ENCODE measurements at places on chromosomes 7 and 10.

DNA sequence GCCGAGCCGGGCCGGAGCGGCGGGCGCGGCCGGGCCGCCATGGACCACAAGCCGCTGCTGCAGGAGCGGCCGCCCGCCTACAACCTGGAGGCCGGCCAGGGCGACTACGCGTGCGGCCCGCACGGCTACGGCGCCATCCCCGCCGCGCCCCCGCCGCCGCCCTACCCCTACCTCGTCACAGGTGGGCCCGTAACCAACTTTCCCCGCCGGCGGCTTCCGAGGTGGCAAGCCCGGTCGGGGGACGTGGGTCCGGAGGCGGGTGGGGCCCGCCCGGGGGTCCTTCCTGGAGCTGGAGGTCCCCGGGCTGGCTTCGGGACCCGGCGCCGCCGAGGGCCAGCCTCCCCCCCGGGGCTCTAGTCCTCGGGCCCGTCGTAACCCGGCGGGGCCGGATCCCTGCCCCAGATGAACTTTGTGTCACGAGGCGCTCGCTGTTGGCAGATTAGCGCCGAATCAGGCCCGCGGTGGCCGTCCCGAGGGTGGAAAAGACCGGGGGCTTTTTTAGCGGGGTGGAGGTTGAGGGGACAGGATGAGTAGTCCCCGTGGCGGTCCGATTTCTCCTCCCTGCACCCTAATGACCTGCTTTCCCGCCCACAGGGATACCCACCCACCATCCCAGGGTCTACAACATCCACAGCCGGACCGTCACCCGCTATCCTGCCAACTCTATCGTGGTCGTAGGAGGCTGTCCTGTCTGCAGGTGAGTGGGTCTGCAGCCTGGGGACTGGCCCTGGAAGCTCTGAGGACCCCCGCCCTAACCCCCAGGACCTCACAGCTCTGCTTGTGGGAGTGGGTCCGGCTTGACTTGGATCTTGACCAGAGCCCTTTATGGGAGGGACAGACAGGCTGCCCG lies 496 bp downstream of the BRI3 start:
- peak; percentile 23 for DNase-seq

DNA sequence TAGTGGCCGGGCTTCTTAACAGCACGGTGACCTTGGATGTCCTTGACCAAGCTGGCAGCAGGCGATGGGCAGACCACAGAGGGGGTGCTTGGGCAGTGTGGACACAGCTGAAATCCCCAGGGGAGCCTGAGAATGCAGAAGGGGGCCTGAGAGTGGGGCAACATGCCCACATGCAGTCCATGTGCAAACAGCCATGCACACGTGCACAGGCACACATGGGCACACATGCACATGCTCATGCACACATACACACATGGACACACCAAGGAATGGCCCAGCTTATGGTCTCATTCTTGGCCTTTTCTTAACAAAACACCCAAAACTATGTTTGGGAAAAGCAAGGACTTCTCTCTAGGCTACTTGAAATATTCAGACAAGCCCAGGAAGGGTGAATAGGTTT lies 483.9 kb upstream of the MKI67 start:
- DNase-seq: no peak

DNA sequence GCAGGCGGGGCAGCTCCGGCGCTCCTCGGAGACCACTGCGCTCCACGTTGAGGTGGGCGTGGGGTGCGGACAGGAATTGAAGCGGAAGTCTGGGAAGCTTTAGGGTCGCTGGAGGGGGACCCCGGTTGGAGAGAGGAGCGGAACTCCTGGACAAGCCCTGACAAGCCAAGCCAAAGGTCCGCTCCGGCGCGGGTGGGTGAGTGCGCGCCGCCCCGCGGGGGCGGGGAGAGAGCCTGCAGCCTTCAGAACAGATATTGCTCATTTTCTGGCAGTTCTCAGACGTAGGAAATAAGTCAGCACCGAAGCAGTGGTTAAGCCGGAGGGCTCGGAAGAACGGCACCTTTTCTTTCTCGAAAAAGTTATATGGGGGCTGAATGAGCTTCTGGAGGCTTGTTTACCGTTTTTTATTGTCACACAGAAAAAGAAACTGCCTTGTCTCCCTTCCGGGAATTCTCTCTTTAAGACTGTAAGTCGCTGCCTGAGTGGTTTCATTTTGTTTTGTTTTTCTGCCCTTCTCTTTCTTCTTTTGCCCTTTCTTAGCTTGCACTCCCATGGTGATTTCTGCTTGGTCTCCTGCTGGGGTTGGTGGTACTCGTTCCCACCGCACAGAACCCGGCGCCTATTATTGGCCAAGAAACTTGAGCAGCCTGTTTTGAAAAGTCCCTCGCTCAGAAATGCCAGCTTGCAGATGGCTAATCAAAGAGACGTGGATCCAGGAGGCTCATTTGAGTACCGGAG lies 732 bp downstream of the FAS start:
- DNase-seq: no peak

- no peak for DNase-seq
Observed at GRCh38 chr7:26668821-26669220, 195.6 kb downstream of the SKAP2 start.

GRCh38 chr10:11118686-11119085 lies 101.0 kb downstream of the CELF2 start:
- no peak for DNase-seq

DNA sequence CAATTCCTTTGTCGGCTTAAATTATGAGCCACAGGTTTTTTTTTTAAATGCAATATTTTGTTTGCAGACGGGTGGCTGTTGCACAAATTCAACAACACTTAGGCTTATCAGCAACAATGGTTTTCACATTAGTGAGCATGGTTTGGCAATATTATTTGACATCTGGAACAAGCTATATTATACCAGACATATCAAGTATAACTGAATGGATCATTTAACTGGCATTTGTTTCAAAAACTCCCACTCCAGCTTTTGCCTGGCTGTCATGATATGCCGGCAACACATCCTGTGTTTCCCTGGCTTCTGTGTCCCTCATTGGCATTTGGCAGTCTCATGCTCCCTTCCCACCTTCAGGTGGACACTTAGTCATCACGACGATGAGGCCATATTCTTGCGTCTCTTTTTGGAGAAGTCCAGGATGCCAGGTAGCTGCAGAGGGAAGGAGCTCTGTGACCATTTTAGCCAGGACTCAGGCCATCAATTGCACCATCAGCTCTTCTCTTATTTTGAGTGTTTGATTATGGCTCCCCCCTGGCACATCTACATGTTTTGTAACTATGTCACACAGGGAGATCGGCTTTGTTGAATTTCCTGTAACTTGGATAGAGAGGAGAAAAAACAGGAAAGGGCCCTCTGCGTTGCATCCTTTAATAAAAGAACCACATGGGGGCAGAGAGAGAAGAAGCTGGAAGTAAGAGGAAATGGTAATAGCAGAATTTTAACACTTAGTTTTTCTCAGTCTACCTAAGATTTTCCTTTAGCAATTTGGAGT lies 413.9 kb downstream of the LRMDA start:
- DNase-seq: no peak

- no peak for DNase-seq
Observed at GRCh38 chr7:80804589-80804988, 114.3 kb downstream of the SEMA3C start.

Measured in stimulated activated CD4-positive, alpha-beta T cell treated with anti-CD3 and anti-CD28 coated beads, TNF-alpha, amount 100 ng/mL, for 1 hour (primary cell).